Psoas muscle (tissue), 8 donors: ENCODE measurements at places on chromosomes 2 and 18.

- DNase-seq: no peak
These were observed 365.3 kb downstream of the RND3 start for GRCh38 chr2:150122156-150122555.

- DNase-seq: no peak
These were observed 182.5 kb downstream of the SP3 start for GRCh38 chr2:173782681-173783080.

DNA sequence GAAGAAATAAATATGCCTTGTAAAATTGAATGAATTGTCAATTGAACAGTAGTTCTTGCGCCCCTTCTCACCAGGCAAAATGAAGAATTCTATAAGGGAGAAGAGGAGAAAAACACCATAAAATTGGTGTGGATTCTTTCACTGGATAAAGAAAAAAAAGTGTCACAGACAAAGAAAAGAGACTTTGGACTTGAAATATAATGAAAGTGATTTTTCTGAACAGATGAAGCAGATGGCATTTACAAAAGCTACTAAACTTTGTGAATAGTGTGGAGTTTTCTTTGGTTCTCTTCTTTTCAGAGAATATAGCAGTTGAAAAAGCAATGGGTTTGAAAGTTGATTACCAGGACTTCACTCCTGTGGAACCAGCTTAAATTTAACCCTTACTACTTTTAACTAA lies 945.7 kb downstream of the DSC3 start:
- DNase-seq: no peak

DNA sequence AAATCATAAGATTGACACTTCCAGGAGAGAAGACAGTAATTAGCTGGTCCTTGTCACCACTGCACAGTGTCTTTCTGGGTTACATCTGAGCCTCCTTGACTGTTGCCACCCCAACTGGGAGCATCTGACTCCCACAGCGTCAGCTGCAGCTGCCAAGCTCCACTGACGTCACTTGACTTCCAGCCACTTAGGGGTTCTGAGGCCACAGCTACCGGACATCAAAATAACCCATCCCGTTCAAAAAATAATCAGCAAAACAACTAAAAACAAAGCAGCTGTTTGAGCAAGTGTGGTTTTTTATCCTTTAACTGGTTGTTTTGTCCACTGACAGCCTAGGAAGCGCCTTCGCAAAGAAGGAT lies 206.5 kb upstream of the AGAP1 start:
- DNase-seq: no peak

DNA sequence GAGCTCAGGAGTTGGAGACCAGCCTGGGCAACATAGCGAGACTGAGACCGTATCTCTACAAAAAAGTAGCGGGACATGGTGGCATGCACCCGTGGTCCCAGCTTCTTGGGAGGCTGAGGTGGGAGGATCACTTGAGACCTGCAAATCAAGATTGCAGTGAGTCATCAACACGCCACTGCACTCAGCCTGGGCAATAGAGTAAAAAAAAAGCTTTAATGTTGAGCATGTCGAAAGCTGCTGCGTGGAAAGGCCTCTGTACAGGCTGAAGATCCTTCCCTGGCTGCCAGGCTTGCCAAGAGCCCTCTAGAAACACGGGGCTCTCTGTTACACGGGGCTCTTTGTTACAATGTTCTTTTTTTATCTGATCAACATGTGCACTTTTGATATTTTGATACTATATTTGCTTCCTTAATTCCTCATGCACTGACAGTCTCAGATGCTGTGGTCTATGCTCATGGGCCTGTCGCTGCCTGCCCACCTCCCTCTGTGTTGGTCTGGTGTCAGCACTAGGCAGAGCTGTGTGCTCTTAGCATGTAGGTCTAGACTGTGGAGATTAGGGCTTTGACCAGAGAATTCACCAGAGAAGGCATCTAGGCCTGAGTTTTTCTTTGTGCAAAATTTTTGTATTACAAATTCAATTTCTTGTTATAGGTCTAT lies 18.7 kb downstream of the CLK1 start:
- DNase-seq: no peak
